Activated CD4-positive, alpha-beta T cell treated with anti-CD3 and anti-CD28 coated beads, Interleukin-2, amount 50 U/mL, for 4 hours (primary cell): ENCODE measurements at places on chromosomes 1 and 21.

GRCh38 chr1:240027059-240027462 is 64.6 kb upstream of the FMN2 start:
- DNase-seq: no peak

DNA sequence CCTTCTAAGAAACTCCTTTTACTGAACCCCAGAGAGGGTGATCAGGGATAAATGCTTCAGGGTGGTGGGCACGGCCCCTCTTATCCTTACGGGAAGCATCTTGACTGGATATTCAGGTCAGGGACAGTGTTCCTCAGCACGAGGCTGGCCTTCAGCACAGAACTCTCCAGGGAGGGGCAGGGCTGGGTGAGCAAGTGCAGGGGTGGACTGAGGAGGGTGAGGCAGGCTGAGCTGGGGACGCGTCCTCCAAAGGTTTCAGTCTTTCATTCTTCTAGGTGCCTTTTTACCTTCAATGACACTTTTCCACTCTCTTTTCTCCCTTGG is 52.3 kb downstream of the RASSF5 start:
- peak; percentile 41 for DNase-seq

GRCh38 chr1:61011561-61012263 is 70.6 kb upstream of the NFIA start:
- no peak for DNase-seq

GRCh38 chr1:55128418-55128995 is 86.7 kb downstream of the USP24 start:
- DNase-seq: no peak

DNA sequence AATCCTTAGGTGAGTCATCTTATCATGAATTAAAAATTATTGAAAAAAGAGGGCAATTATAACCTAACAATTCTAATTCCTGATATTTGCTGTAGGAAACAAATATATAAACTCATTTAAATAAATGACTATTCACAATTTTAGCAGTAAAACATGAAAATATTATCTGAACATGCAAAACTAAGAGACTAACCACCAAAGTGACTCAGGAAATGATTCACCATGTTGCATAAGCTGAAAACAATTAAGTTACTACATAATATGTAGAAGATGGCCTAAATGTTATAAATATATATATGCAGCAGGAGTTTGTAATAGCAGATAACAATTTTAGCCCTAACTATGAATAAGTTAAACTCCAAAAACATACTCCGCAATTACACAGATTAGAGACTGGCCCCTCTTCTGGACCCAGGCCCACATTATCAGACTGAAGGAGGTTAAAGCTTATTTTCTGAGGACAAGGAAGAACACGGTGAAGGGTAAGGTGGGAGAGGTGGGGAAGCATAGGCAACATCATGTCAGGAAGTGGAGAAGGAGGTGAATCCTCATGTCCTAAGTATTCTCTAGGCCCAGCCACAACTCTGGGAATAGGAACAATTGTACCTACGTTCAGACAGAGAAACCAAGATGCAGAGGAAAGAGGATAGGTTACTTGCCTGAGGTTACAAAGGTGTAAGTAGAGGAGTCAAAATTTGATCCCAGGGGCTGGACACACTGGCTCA is 15.6 kb upstream of the AIM2 start:
- no peak for DNase-seq

GRCh38 chr1:186487163-186487562 is 26.2 kb upstream of the PDC start:
- DNase-seq: no peak
